ENCODE measurements at places on chromosomes 1 and 21. TPM values are rescaled to one million over a fixed set of nuclear protein-coding genes. Genes with fewer than 3 reads are reported as not detected.

GRCh38 chr1:168653567-168653966 lies 75.4 kb downstream of the DPT start:
- H3K27me3 ChIP-seq: peaks cover 11% of the 10 kb centered on the region
- H3K4me1 ChIP-seq: no peaks in the 10 kb centered on the region

- H3K27me3 ChIP-seq: no peaks in the 10 kb centered on the region
- no peaks in the 10 kb centered on the region for H3K36me3 ChIP-seq
- no peaks in the 10 kb centered on the region for H3K4me1 ChIP-seq
- H3K4me3 ChIP-seq: no peak overlapping the region
- no peak overlapping the region for H3K27ac ChIP-seq
- DNase-seq: no peak
Observed at GRCh38 chr1:71634159-71634558, 553.3 kb upstream of the ZRANB2 start.

DNA sequence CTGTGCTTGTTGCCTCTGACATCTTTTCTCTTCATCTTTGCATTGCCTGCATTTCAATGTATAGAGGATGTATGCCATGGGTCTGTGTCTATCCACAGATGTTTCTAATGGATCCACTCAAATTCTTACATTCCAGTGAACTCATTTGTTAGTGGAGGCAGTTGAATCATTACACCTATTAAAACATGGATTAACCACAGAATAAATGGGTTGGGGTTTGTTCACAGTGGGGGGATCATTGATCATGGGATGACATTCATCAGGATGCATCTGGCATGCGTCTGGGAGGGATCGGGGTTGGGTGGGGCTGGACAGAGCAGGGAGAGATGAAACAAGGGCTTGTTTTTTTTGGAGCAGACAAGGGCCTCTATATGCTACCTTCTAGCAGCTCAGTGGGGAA lies 182.5 kb downstream of the RHOU start:
- no peaks in the 10 kb centered on the region for H3K27me3 ChIP-seq
- H3K27ac ChIP-seq: no peak overlapping the region
- no peak overlapping the region for H3K4me3 ChIP-seq
- DNase-seq: no peak
- H3K4me1 ChIP-seq: peaks cover 18% of the 10 kb centered on the region

UMODL1 gene
- total RNA-seq: not detected

GPR25 gene
- total RNA-seq: not detected

DNA sequence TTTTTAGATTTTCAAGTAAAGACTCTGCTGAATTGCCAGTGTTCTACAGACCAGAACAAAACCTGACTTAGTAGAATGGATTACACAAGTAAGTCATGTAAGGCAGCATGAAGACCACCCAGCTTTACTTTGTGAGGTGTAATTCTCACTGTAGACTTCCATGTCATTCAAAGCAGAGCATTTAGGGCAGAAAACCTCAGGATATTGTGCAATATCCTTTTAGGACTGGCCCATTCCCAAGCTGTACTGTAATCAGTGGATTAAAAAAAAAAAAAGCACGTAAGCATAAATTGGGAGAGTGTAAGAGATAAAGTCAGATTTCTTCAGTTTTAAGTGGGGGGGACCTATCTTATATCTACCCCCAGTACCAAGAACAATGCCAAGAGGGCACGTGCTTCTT lies 380.5 kb upstream of the PRMT6 start:
- no peak overlapping the region for H3K4me3 ChIP-seq
- no peaks in the 10 kb centered on the region for H3K27me3 ChIP-seq
- no peaks in the 10 kb centered on the region for H3K4me1 ChIP-seq
- DNase-seq: no peak

ASTN1 gene
- not detected for total RNA-seq

CLCA4 gene
- total RNA-seq: not detected

DNA sequence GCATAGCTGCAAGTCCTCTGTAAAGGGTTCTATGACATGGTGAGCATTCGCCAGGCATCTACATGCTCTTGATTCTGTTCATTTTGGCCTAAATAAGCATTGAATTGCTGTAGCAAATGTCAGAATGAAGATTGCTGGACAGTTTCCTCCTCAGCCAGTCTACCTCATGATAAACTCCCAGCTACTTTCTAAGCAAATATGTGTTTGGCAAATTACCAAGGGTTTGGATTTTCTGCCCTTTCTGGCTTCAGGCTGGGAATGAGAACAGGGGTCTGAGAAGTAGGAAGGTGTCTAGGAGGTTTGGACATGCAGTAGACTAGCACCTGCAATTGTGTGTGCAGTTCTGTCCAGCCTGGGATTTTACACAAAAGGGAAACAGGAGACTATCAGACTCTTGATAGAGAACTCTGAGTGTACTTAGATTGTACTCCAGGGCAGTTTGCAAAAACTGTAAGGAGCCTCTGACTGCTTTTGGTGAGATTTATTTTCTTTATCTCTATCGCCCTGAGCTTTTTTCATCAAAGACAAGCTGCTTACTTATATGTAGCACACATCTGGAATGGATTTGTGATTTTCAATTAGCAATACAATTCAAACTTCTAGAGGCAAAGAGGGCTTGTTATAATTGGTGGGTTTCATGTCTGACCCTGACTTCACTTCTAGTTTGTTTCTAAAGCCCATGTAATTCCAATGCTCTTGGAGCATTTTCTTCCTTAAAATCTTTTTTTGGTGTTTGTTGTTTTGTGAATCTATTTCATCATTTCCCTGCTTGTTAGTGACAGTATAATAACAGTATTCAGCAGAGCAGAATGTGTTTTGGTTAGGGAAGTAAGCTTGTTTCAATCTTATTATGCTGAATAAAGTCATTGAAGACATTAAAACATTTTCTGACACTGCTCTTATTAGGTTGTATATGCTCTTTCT lies 150.8 kb downstream of the VPS13D start:
- peaks cover 47% of the 10 kb centered on the region for H3K36me3 ChIP-seq
- no peak overlapping the region for H3K4me3 ChIP-seq
- DNase-seq: no peak

AZIN2 gene
- total RNA-seq: 19.4 TPM

GRCh38 chr1:89548122-89548857 lies 23.7 kb downstream of the LRRC8B start:
- no peak overlapping the region for H3K27ac ChIP-seq
- H3K27me3 ChIP-seq: no peaks in the 10 kb centered on the region
- no peak overlapping the region for H3K4me3 ChIP-seq
- peaks cover 29% of the 10 kb centered on the region for H3K36me3 ChIP-seq
- no peak for DNase-seq

GRCh38 chr21:42438316-42439205 lies 34.9 kb downstream of the UBASH3A start:
- H3K4me1 ChIP-seq: peaks cover 60% of the 10 kb centered on the region
- H3K27ac ChIP-seq: no peak overlapping the region
- peaks cover 91% of the 10 kb centered on the region for H3K36me3 ChIP-seq
- DNase-seq: no peak

DNA sequence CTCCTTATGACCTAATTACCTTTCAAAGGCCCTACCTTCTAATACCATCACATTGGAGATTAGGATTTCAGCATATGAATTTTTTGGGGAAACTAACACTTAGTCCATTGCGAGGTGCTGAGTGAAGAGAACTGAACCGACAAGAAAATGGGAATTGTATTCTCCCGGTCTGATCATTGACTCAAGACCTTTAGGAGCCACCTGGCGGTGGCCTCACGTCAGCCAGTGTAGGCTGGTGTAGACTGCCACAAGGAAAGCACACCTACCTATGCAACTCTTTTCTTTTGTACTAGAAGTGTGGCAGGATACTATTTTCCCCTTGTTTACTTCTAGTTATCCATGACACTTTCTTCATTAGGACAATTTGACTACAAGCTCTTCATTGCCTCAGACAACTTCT lies 333.5 kb upstream of the B3GALT2 start:
- H3K27me3 ChIP-seq: no peaks in the 10 kb centered on the region
- H3K36me3 ChIP-seq: peaks cover 10% of the 10 kb centered on the region
- no peak overlapping the region for H3K4me3 ChIP-seq
- DNase-seq: no peak
- peaks cover 5% of the 10 kb centered on the region for H3K4me1 ChIP-seq

DNA sequence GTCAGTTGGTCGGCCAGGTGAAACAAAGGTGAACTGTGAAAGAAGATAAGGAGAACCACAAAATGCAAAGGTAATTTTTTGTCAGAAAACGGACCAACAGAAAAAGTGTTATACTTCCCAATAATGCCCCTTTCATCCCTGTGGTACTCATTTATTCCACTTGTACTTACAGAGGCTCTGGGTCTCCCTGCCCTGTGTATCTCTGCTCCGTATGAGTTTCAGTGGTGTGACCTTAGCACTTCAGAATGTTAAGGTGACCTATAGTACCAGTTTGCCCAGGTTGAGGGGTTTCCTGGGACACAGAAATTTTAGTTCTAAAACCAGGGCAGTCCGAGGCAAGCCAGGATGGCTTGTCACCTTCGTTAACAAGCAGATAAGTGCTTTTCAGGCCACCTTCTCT lies 254.8 kb downstream of the OLFM3 start:
- no peak for DNase-seq
- H3K4me1 ChIP-seq: no peaks in the 10 kb centered on the region
- H3K27me3 ChIP-seq: no peaks in the 10 kb centered on the region
- no peaks in the 10 kb centered on the region for H3K36me3 ChIP-seq

PERM1 gene
- total RNA-seq: not detected

DNA sequence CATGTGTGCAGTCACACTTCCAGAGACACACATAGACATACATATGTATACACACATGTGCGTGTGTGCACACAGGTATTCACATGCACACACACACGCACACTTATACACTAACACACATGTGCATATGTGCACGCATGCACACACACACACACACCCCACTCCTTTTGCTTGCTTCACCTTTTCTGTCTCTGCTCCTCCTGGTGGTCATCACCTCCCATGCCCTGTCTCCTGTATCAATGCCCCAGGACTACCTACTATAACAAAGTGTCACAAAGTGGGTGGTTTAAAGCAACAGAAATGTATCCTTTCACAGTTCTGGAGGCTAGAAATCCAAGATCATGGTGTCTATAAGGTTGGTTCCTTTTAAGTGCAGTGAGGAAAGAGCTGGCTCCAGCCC lies 27.4 kb downstream of the ETS2 start:
- no peak overlapping the region for H3K27ac ChIP-seq
- peaks cover 9% of the 10 kb centered on the region for H3K4me1 ChIP-seq
- H3K4me3 ChIP-seq: no peak overlapping the region
- no peaks in the 10 kb centered on the region for H3K36me3 ChIP-seq
- peaks cover 5% of the 10 kb centered on the region for H3K27me3 ChIP-seq
- no peak for DNase-seq
